ENCODE measurements at places on chromosomes 4 and X. TPM values are rescaled to one million over a fixed set of nuclear protein-coding genes. Genes with fewer than 3 reads are reported as not detected.

DNA sequence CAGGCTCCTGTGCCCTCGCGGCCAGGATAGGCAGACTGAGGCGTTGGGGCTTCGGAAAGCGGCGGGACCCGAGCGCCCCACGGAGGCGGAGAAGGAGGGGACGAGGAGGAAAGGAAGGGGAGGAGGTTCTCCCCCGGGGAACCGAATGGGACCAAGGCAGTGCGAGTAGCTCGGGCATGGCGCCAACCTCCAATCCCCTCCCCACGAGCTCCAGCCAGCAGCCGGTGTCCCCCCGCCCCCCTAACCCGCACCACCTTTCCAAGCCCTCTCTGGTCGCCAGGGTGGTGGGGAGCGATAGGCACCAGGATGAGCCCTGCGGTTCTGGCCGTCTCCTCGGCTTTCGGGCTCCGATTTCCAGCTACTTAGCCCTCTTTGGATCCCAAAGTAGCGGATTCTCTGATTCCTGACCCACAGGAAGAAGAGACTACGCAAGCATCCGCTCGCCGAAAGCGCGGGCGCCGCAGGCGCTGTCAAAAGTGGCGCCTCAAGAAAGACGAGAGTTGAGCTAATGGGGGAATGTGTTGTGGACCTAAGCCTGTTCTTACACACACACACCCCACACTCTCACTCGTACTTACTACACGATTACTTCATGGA lies 15.2 kb upstream of the ZIC3 start:
- no peak for DNase-seq

DNA sequence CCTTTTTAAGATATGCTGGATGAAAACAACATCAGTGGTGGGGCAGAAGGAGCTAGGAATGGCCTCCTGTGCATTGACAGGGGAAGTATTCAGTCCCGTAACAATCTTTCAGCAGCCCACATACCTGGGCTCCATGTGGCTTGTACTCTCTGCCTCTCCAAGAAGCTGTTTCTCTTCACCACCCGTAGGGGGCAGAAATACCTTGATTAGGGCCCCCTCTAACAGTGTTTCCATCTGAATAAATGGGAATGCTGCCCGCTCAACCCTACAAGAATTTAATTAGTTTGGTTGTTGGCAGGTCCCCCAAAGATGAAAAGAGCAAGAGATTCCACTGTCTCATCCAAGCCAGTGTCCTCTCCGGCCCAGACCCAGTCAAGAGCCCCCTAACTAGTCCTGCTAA lies 155.2 kb downstream of the SMIM20 start:
- no peak for DNase-seq

DNA sequence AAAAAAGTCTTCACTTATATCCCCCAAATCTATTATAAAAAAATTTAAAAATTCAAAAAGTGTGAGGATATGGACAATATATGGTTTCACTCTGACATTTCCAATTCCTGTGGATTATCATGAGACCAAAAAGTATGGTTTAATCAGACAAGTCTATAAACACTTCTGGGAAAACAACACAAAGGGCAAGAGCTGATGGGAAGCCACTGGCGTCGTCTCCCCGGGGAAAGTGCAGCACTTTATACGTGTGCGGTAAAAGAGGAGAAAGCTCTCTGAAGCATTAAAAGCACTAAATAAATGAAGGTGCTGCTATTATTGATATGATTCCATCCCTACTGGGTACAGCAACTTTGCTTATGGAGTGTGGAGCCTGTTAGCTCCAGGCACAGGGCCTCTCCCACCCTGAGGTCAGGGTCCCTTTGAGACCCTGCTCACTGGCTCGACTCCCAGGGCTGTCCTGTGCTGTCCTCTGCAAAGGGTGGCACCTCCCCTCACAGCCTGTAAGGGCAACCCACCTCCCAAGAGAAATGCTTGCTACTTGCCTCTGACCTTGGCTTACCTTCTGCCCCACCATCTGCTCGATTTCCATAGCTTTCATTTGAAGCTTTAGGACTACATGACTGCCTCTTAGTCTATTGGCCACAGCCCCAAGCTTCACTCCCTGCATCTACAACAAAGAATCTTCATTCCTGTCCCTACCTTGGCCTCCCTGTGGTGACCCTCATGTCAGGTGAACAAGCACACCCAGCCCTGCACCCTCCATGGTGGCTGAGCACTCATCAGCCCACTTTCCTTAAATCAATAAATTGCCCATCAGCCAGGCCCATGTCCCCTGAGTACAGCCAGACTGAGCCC lies 248.6 kb downstream of the HNRNPD start:
- DNase-seq, result no peak

GRCh38 chr4:87895964-87896621 lies 63.3 kb downstream of the MEPE start:
- DNase-seq, result peak; percentile 2

The STBD1 gene
- total RNA-seq, result 0.47 TPM

- DNase-seq, result no peak
Measured at GRCh38 chr4:6714954-6715353, 1.0 kb upstream of the BLOC1S4 start.

The MAP9 gene
- 32.6 TPM for total RNA-seq

DNA sequence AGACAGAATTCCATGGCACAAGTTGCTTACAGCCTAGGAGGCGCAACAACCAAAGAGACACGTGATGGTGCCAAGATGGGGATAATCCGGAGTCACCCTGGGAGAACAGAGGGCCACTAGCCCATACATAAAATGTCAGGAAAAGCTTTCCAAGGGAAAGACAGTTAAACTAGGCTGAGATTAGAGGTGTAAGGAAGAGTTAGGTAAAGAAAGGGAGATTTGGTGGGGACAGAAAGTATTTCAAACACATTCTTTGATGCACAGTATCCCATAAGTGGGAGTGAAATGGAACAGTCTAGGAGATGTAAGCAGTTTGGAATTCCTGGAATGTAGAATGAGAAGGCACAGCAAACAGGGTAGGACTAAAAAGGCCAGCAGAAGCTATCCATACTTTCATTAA lies 860.9 kb upstream of the LCORL start:
- DNase-seq, result no peak

The RAB33A gene
- 36.5 TPM for total RNA-seq

The LAS1L gene
- total RNA-seq, result 13.7 TPM

The SLC38A5 gene
- total RNA-seq, result 26.5 TPM

DNA sequence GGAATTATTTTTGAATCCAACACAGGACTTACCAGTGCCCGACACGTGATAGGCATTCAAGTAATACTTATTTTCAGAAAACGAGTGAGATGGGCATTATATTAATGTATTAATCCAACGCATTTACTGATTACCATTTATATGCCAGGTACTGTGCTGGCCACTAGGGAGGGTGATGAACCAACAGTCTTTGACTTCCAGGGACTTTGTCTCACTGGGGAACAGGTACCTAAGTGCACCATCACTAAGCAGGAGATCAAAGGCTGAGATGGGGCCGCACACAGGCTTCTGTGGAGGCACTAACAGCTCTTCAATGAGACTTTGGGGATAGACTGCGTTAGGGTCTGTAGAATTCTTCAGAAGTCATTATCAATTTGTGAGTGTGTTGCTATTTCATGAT lies 5.7 kb upstream of the TADA2B start:
- DNase-seq, result no peak

The RAPGEF2 gene
- total RNA-seq, result 251 TPM

The SORCS2 gene
- total RNA-seq, result 4.1 TPM

GRCh38 chrX:152991123-152991522 lies 2.8 kb downstream of the PNMA5 start:
- no peak for DNase-seq

The SFRP2 gene
- 1.1 TPM for total RNA-seq

The NLGN4X gene
- total RNA-seq, result 56.1 TPM

GRCh38 chrX:26581091-26581490 lies 365.1 kb downstream of the MAGEB5 start:
- no peak for DNase-seq

The FOXO4 gene
- 5.8 TPM for total RNA-seq

DNA sequence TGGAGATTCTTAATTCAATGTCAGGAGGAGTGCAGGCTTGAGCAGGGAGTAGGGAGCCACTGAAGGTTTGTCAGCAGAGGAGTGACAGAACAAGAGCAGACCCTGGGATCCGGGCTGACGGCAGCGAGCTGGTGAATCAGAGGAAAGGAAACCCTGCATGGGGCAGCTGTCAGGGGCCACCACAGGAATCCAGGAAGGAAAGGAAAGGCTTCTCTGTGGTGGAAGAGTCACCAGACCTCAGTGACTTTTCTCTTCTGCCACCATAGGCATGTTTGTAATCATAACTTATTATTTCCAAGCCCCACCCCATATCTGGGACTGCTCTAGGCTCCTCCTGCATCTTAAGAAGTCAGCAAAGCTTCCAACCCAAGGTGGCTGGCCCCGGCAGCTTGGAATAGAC lies 150.9 kb downstream of the BCOR start:
- DNase-seq, result no peak

GRCh38 chr4:83276299-83277040 lies 8.1 kb downstream of the COQ2 start:
- DNase-seq, result no peak

GRCh38 chr4:61336488-61336887 lies 136.4 kb downstream of the ADGRL3 start:
- DNase-seq, result no peak

- peak; percentile 65 for DNase-seq
Measured at GRCh38 chr4:185716577-185717376, 95.2 kb downstream of the SORBS2 start.

The TMEM156 gene
- total RNA-seq, result 0.31 TPM

The CFI gene
- 3.1 TPM for total RNA-seq

- DNase-seq, result no peak
Measured at GRCh38 chrX:70479247-70479921, 34.7 kb downstream of the DLG3 start.

The ZRSR2 gene
- total RNA-seq, result 7.0 TPM

The TLR7 gene
- 1.2 TPM for total RNA-seq

DNA sequence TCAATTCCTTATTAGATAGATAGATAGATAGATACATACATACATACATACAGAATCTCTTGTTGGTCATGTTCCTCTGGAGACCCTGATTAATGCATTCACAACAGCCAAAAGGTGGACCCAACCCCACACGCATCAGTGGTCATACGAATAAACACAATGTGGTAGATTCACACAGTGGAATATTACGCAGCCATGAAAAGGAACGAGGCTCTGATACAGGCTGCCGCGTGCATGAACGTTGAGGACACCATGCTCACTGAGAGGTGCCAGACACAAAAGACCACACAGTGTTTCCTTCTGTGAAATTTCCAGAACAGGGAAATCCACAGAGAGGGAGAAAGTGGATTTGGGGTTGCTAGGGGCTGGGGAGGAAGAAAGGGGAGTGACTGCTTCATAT lies 136.7 kb downstream of the CRLF2 start:
- DNase-seq, result no peak

The TMPRSS11D gene
- total RNA-seq, result not detected

DNA sequence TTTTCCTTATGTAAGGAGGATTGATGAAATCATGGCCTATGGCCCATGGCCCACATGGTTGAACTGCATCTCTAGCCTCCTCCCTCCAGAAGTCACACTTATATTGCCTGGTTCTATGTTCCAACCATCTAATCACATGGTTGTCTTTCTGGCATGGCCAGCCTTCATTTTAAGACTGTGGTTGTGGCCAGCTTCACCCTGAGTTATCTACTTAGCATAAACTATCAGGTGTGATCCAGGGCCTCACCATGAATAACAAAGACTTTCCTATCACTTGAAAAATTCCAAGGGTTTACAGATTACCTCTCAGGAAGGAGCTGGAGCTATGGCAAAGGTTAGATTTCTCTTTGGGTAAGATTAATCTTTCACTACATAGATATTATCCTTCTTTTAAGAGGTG lies 222.8 kb downstream of the SNCA start:
- DNase-seq, result no peak

The WAS gene
- total RNA-seq, result 0.16 TPM

The BCAP31 gene
- 60.2 TPM for total RNA-seq

DNA sequence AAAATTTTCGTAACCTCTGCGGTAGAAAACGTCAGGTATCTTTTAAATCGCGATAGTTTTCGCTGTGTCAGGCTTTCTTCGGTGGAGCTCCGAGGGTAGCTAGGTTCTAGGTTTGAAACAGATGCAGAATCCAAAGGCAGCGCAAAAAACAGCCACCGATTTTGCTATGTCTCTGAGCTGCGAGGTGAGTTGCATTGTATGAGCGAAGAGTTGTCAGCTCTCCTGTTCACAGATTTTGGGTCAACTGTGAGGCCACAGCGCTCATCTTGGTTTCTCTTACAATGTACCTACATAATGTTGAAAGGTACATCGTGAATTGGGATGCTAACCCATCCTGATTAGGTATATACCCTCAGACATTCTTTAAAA lies 486 bp downstream of the CLCN3 start:
- DNase-seq, result no peak

GRCh38 chr4:182289809-182290208 lies 46.6 kb downstream of the TENM3 start:
- DNase-seq, result no peak

The UGT2B11 gene
- not detected for total RNA-seq

The CXorf49 gene
- total RNA-seq, result not detected

- no peak for DNase-seq
Measured at GRCh38 chrX:138709886-138710791, 1.4 kb downstream of the FGF13 start.

- no peak for DNase-seq
Measured at GRCh38 chr4:159460371-159460770, 357.5 kb downstream of the RAPGEF2 start.
